ENCODE measurements at places on chromosomes 13 and 19.

GRCh38 chr13:73069206-73069805, 10.5 kb downstream of the KLF5 start:
- no peak for DNase-seq

GRCh38 chr19:10946958-10947657, 13.7 kb upstream of the SMARCA4 start:
- DNase-seq, result no peak

DNA sequence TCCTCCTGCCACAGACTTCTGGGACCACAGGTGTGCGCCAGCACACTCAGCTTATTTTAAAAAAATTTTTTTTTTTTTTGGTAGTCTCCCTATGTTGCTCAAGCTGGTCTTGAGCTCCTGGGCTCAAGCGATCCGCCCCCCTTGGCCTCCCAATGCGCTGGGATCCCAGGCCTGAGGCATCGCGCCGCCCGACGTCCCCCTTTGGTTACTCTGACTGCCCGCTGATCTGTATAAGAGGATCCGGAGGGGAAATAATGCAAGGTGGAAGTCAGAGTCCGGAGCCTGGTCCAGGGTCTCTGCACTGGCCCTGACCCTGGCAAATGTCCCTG, 486 bp upstream of the ZNF805 start:
- DNase-seq, result no peak

- no peak for DNase-seq
Observed at GRCh38 chr13:107562203-107562602, 653.1 kb downstream of the LIG4 start.

- peak; percentile 51 for DNase-seq
Observed at GRCh38 chr19:48419158-48419920, 25.9 kb downstream of the GRIN2D start.

DNA sequence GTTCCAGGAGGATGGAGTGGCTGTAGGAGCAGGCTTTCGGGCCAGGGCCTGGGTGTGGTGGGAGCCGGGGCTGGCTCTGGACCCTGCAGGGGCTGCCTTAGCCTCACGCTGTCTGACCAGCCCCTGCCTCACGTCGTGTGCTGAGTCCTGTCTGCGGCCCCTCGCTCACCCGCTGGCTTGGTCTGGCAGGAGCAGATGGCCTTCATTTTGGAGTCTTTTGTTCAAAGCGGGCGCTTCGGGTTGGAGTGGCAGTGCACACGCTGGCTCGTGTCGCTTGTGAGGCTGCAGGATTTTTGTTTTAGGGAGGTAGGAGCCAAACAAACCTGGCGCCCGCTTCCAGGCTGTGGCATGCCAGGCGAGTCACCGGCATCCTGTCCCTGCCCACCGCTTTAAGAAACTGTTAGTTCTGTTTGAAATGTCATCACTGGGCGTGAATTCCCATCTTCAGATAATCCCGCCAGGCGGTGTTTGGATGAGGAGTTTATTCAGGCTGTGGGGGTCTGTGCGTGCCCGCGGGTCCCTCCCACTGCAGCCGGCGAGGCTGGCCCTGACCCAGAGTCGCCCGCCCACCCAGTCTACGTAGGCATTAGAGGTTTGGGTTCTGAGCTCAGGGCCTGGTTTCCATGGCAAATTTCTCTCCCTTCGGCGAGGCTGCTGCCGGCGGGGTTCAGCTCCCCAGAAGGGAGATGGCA, 89.8 kb downstream of the KDM4B start:
- DNase-seq, result no peak

DNA sequence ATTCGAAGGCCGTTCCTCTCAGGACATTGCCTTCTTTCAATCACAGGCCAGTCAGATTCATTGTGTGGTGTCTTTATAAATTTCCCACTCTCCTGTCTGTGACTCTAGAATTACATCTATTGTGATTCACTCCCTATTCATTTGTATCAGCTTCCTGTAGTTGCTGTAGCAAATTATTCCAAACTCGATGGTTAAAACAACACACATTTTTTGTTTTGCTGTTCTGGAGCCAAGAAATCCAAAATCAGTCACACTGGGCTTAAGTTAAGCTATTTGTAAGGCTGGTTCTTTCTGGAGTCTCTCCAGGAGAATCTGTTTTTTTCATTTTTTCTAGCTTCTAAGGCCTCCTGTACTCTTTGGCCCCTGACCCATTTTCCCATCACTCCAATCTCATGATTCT, 1487.0 kb upstream of the SLC10A2 start:
- DNase-seq, result no peak

GRCh38 chr13:53520132-53520531, 491.5 kb downstream of the OLFM4 start:
- no peak for DNase-seq

- DNase-seq, result no peak
Observed at GRCh38 chr19:40576151-40576584, 505 bp upstream of the SHKBP1 start.

DNA sequence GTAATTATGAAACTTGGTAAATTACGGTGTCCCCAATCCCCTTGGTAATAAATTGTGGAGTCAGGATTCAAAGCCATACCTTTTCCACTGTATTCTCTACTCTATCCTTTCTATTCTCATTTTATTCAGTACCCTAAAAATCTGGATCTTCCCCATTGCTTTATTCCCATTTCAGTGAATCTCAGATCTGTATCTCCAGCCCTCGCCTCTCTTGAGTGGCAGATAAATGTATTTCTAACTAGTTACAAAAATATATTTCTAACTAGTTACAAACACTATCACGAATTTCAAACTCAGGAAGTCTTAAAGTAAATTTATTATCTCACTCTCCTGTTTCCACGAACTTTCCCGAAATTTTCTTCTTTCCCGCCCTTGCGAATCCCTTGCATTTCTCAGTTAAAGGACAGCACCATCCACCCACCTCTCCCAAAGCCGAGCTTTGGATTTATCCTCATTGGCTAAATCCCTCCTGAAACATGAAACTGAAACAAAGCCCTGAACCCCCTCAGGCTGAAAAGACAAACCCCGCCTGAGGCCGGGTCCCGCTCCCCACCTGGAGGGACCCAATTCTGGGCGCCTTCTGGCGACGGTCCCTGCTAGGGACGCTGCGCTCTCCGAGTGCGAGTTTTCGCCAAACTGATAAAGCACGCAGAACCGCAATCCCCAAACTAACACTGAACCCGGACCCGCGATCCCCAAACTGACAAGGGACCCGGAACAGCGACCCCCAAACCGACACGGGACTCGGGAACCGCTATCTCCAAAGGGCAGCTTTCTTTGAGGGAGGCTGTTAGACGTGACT, 164.3 kb upstream of the PABPC3 start:
- no peak for DNase-seq

GRCh38 chr13:27791901-27792392, 336 bp upstream of the GSX1 start:
- no peak for DNase-seq

- DNase-seq, result peak; percentile 79
Observed at GRCh38 chr19:55305491-55305890, 19.6 kb downstream of the TMEM150B start.

DNA sequence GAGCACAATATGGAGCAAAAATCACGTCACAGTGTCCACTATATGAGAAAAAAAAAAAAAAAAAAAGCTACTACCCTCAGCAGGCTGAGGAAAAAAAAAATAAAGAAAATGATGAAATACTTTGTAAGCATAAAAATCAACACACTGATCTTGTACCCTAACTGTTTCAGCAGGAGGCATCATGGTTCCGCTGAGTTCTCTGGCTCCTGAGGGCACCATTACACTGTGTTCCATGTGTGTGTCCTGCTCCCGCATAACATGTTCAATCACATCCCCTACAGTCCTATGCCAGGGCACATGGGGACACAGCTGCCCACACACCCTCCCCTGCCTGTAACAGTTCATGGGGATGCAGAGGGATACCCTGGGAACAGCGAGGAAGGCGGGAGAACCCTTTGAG, 33.5 kb downstream of the DOCK9 start:
- DNase-seq, result no peak

GRCh38 chr19:41945135-41945766, 13.9 kb downstream of the RABAC1 start:
- DNase-seq, result no peak

DNA sequence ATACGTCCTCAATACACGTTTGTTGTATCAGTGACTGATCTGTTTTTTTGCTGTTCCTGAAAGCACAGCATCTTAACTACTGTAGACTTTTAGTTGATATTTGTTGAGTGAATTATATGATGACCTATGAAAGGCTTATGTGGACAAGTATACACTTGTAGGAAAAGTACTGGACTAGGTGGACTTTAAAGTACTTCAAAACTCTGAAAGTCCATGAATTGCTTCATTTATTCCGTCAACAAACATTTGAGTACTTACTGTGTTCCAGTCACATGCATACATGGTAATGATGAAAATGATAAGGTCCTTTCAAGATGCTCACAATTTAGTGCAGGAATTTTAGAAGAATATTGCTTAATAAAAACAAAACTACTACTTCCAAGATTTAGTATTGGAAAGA, 3.1 kb downstream of the WDFY2 start:
- DNase-seq, result no peak

DNA sequence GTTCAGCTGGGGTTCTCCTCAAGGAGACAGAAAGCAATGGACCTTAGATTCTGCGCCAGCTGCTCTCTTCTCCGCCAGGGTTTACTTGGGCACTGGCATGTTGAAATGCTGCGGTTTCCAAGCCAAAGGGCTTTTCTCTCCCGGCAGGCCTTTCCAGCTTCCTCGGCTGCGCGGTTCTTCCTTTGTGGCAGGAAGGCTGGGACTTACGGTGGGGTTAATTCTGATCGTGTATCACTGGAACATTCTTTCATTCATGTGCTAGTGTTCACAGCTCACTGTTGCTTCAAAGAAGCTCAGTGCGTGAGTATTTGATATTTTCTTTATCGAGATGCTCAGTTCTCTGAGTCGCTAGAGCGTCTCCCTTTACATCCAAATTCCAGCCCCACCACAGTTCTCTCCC, 723.2 kb downstream of the UQCRFS1 start:
- no peak for DNase-seq

DNA sequence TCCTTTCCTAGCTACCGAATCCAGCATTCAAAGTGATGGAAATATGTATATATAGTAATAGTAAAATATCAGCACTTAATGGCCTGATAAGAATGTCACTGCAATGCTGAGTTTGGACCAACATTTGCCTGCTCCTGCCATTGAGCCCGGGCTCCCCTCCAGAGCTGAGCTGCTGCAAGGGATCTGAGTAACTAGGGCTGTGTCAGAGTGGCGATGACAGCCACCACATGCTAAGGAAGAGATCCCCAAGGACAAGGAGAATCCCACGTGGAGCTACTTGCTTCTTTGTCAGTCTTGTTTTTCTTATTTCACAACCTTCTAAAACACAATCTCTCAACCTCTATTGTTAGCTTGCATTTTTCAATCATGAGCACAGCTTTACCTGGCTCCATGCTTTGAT, 19.5 kb upstream of the ALOX5AP start:
- DNase-seq, result no peak

GRCh38 chr13:97107815-97108529, 113.7 kb upstream of the OXGR1 start:
- DNase-seq, result no peak

DNA sequence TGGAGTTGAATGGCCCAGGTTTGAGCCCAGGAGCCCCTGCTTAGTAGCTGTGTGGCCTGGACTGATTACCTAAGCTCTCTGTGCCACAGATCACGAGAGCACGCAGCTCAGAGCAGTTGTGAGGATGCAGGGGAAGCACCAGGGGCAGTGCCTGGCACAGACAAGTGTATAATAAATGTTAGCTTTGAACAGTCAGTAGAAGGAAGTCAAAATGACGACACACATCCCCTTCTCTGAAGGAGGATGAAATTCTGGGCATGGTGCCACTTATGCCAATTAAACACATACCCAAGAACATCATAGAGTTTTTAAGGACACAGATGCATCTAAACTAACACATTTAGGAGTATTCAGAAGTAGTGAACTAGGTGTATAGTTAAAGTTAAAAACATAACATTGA, 24.9 kb upstream of the SIGLEC11 start:
- DNase-seq, result no peak

DNA sequence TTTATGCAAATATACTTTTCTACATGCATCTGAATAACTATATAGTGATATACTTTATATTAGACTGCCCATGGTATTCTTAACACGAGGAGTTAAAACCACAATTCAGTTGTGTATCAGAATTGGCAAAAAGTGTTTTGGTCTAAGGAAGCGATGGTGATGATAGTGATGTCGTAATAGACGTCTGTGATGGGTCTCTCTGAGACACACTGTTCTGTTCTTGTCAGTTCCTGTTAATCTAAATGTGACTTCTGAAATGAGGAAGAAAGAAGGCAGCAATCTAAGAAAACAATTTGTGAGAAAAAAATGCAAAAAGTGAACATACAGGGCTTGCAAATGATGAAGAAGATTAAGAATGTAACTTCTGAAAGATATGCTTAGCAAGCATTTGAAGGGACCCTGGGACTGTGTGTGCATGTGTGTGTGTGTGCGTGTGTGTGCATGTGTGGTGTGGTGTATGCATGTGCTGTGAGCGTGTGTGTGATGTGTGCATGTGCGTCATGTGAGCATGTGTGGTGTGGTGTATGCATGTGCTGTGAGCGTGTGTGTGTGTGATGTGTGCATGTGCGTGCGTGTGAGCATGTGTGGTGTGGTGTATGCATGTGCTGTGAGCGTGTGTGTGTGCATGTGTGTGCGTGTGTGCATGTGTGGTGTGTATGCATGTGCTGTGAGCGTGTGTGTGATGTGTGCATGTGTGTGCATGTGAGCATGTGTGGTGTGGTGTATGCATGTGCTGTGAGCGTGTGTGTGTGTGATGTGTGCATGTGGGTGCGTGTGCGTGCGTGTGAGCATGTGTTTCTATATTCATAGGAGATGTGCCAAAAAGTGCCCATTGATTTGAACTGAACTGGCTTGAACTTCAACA, 131.8 kb downstream of the IRS2 start:
- no peak for DNase-seq

DNA sequence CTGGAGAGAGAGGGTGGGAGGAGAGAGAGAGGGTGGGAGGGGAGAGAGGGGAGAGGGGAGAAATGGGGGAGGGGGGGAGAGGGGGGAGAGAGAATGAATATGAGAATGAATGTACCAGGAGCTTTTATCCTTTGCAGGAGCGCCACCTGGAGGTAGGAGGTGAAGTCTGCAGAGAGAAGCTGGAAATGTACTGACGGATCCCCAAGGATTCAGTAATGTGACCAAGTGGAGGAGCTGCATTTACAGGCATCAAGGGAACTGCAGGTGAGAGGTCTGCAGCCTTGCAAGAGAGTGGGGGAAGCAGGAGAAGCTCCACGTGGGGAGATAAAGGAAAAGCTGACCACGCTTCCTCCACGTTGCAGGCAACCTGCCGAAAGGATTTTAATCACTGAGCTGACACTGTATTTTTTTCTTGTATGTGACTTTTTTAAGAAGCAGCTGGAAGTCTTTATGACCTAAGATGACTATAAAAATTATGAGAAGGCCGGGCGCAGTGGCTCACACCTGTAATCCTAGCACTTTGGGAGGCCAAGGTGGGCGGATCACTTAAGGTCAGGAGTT, 33.7 kb downstream of the VSTM1 start:
- no peak for DNase-seq

GRCh38 chr13:98285852-98286594, 109.0 kb upstream of the RNF113B start:
- DNase-seq, result no peak

- DNase-seq, result no peak
Observed at GRCh38 chr19:3673506-3674439, 26.5 kb downstream of the PIP5K1C start.

- no peak for DNase-seq
Observed at GRCh38 chr13:101640788-101641400, 188.4 kb downstream of the ITGBL1 start.

- no peak for DNase-seq
Observed at GRCh38 chr19:49512970-49513745, 697 bp downstream of the FCGRT start.

GRCh38 chr13:22506096-22506691, 674.6 kb upstream of the SGCG start:
- no peak for DNase-seq

- no peak for DNase-seq
Observed at GRCh38 chr13:74550039-74550438, 415.8 kb upstream of the KLF12 start.
